Forelimb muscle (tissue), 1 donor: ENCODE measurements at places on chromosomes 7 and 10. TPM values are rescaled to one million over a fixed set of nuclear protein-coding genes. Genes with fewer than 3 reads are reported as not detected.

GRCh38 chr7:20577441-20578071 lies 37.9 kb upstream of the ABCB5 start:
- peak; percentile 56 for DNase-seq

Gene HTR5A
- polyA plus RNA-seq = not detected

GRCh38 chr7:29146888-29147609 lies 712 bp upstream of the CPVL start:
- DNase-seq = no peak

Gene COL1A2
- 3,345 TPM for polyA plus RNA-seq

DNA sequence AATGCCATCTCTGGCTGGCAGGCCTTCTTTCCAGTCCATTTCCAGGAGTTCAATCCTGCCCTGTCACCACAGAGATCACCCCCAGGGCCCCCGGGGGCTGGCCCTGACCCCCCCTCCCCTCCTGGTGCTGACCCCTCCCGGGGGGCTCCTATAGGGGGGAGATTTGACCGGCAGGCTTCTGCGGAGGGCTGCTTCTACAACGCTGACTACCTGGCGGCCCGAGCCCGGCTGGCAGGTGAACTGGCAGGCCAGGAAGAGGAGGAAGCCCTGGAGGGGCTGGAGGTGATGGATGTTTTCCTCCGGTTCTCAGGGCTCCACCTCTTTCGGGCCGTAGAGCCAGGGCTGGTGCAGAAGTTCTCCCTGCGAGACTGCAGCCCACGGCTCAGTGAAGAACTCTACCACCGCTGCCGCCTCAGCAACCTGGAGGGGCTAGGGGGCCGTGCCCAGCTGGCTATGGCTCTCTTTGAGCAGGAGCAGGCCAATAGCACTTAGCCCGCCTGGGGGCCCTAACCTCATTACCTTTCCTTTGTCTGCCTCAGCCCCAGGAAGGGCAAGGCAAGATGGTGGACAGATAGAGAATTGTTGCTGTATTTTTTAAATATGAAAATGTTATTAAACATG lies 6.0 kb downstream of the CHPF2 start:
- no peak for DNase-seq

GRCh38 chr7:129095258-129095657 lies 40.3 kb upstream of the TNPO3 start:
- no peak for DNase-seq

DNA sequence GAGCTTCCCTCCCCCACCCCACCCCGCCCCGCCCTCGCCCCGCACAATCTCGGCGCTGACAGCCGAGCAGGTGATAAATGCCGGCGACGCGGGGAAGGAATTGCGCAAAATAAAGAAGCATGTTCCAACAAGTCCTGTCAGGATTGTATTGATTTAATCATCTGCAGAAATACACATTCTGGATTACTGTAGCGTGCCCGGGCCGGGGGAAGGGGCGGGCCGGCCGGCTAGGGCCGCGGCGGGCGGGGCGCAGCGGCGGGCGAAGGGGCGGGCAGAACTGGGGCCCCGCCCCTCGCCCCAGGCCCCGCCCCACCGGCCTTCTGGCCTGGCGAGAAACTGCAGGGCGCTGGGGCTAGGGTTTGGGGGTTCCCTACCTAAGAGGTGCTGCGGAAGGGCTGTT lies 88.9 kb upstream of the PAX2 start:
- no peak for DNase-seq

DNA sequence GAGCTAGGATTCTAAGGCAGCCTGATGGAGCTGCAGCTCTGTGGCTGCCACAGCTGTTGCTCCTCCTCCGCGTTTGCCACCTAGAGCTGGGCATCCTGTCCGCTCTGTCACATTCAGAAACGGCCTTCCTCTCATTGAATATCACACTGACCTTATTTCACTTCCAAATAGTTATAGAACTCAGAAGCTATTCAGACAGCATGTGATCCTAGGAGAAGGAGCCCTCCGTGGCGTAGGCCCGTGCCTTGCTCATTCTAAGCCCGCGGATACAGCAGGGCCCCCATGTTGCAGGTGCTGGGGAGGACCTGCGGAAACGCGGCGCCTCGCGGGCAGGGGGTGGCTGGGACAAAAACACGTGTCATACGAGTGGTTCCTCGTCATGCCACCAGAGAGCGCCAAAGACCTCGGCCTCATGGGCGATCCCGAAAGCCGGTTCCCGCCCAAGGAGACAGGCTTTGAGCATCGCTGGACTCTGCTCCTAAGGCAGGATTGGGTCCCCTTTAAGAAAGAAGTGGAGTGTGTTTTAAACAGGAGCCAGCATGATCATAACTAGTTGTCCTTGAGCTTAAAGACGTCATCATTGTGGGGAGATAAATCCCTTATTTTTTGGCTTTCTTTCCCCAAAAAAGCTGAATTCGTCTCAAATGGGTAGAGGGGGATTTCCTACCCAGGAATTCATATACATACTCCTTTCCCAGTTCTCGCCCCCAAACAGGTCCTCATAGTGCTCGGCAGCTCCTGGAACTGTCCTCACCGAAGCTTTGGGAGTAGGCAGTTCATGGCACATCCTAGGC lies 17.9 kb upstream of the FIGNL1 start:
- DNase-seq = peak; percentile 46

GRCh38 chr10:52965938-52966401 lies 193.4 kb upstream of the MBL2 start:
- DNase-seq = no peak

DNA sequence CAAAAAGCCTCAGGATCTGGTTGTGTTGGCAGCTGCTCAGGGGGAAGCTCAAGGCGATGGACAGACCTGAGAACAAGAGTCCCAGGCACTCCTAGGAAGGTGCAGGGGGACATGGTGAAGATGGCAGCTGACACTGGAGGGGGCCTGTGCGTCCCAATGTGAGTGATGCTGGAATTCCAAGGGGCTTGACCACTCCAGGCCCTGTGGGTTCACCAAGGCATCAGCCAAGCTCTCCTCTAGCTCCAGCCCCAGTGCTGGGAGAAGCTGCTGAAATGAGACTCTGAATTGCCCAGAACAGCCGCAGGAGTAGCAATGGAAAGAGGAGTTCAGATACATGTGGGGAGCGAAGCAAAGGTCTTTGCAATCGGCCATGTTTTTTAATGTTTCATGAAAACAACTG lies 16.0 kb downstream of the UPP1 start:
- DNase-seq = no peak

DNA sequence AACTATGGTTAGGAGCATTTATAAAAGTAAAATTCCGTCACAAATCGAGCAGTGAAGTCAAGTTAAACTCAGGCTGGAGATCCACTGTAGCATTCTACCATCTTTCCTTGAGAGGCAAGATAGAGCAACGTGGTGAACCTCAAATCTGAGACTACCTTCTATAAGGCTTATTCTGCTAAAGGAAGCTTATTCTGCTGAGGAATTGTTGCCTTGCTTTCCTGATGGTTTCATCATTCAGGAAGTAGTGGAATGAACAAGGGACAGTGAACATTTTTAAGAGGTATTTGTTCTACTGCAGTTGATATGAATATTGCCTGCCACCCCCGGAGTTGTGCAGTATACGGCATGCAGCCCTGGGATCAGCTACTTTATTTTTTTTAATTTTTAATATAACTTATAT lies 170.8 kb downstream of the VPS50 start:
- no peak for DNase-seq

- DNase-seq = no peak
Observed at GRCh38 chr7:158448430-158449100, 139.1 kb downstream of the PTPRN2 start.

- DNase-seq = no peak
Observed at GRCh38 chr10:43874984-43875383, 226.3 kb upstream of the ZNF32 start.

GRCh38 chr7:18520450-18521235 lies 25.1 kb downstream of the HDAC9 start:
- no peak for DNase-seq

- no peak for DNase-seq
Observed at GRCh38 chr10:124281666-124282065, 137.1 kb downstream of the OAT start.

GRCh38 chr10:129136951-129137350 lies 330.1 kb upstream of the MGMT start:
- DNase-seq = no peak

DNA sequence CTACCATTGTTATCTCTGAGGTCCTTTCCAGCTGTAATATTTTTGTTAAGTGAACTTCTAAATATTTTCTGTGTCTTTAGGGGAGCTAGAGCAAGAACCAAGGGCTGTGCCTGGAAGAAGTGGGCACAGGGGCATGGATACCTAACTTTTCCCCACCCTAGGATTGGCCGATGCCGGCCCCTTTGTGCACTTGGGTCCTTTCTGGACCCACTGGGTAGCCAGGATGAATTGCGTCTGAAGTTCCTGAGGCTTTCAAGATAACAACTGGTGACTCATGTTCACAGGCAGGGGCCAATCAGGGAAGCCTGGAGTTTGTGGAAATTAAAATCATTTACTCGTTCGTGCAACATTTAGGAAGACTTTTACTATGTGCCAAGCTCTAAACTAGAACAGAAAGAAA lies 758 bp downstream of the DPCD start:
- no peak for DNase-seq

GRCh38 chr10:103545771-103546281 lies 52.3 kb downstream of the NEURL1 start:
- no peak for DNase-seq

Gene CALML5
- not detected for polyA plus RNA-seq

Gene TRIM50
- 0.67 TPM for polyA plus RNA-seq

GRCh38 chr10:97726636-97727178 lies 10.2 kb upstream of the ZFYVE27 start:
- DNase-seq = no peak

GRCh38 chr10:74329873-74330272 lies 178.9 kb downstream of the ADK start:
- no peak for DNase-seq

Gene BRAF
- 9.8 TPM for polyA plus RNA-seq

Gene ANXA8L1
- not detected for polyA plus RNA-seq

DNA sequence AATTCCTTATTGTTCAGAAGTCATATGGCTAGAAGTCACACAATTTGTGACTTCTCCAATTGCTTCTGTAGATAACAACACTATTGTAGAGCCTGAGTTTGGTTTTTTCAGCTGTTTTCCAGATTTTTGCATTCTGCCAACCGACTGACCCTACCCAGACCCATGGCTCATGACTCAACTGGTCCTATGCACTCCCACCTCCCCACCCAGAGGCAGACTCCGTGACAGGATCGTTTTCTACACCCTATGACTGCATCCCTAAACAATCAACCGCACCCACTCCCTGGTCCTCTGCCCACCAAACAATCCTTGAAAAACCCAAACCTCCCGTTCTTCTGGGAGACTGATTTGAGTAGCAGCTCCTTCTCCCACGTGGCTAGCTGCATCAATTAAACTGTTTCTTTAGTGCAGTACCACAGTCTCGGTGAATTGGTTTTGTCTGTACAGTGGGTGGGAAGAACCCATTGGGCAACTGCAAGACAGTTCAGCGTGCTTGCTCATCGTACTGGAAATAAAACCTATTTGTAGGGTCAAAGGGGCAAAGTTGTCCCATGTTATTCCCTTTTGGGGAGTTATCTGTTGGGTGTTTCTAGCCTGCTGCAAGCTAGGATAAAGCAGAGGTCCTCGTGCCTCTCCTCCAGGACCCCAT lies 150.3 kb upstream of the FAM20C start:
- no peak for DNase-seq

DNA sequence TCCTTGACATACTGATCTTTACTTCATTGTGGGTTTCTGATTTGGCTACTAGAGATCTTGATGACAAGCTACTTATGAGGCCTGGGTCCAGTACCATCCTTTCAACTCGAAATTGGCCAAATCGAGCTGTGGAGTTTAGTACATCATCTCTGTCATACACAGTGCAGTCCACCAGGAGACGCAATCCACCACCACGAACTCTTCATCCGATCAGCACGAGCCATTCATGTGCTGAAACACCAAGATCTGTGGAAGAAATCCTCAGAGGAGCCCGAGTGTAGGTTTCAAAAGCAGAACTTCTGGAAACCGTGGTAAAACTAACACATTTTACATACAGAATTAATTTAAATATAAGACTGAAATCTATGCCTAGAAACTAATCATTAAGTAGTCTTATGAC lies 14.2 kb downstream of the DNAJC9 start:
- DNase-seq = no peak

Gene RAMP3
- polyA plus RNA-seq = 3.4 TPM

DNA sequence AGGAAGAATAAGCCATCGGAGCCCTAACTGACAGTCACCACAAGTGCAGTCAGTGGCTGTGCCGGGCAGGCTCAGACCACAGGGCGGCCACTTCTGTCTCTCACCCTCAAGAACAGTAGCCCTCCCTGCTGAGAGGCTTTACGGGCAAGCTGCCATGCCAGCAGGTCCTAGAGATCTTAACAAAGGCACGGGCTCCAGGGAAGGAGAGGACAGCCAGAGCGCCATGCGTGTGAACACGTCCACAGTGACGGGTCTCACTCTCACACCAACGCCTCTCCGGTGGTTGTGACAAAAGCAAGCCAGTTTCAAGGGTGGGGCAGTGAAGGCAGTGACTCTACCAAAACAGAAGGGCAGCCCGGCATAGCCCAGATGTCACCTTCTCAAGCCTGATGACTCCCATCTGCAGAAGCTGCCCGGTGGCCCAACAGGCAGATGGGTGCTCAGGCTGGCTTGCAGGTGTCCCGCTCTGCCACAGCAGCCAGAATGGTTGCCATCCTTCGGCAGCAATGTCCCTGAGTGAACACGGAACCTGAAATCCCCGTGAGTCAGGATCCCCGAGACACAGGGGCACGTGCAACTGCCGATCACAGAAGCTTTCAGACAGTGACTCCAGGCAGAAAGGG lies 102.0 kb downstream of the FAM53B start:
- no peak for DNase-seq

DNA sequence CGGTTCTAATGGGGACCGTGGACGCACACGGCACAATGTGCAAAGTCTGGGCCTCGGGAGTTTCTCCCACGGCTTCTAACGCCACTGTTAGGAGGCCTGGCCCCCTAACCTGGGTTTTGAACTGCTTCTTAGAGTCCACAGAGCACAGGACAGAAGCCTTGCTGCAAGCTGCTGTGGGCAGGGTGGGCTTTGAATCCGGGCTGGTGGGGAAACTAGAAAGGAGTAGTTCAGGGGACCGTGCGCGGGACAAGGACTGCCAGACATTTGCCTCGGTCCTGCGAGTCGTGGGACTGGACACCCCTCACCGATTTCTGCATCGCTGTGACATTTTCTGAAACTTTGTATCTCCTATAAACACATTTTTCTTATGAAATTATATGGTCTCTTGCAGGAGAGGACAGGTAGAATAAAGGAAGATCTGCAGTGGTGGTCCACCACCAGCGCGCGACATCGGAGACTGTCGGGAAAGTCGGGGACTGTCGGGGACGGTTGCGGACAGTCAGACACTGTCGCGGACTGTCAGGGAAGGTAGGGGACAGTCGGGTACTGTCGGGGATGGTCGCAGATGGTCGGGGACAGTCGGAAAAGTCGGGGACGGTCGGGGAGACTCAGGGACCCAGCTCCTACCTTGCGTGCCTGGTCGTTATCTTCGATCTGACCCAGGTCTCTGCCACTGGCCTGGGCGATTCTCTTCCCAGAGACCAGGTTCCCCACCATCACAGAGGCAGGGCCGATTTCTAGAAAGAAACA lies 222.1 kb downstream of the ZMYND11 start:
- DNase-seq = no peak

Gene KLF14
- 1.1 TPM for polyA plus RNA-seq
